Diencephalon (tissue), 1 donor: ENCODE measurements at places on chromosomes 16 and 17. TPM values are rescaled to one million over a fixed set of nuclear protein-coding genes. Genes with fewer than 3 reads are reported as not detected.

The AXIN2 gene
- total RNA-seq: 26.5 TPM

The OTOA gene
- 0.69 TPM for total RNA-seq

The DBNDD1 gene
- total RNA-seq: 22.4 TPM

The MFSD6L gene
- not detected for total RNA-seq

The ADAP2 gene
- total RNA-seq: 6.5 TPM

The OR4D1 gene
- total RNA-seq: under 0.01 TPM

The PERCC1 gene
- not detected for total RNA-seq

The IFI35 gene
- 4.8 TPM for total RNA-seq

The GH1 gene
- not detected for total RNA-seq
